Testis (tissue), 5 donors: ENCODE measurements at places on chromosomes 4 and X.
A peak's percentile ranks its signal among the peaks of the same experiment; 100 is the strongest.

DNA sequence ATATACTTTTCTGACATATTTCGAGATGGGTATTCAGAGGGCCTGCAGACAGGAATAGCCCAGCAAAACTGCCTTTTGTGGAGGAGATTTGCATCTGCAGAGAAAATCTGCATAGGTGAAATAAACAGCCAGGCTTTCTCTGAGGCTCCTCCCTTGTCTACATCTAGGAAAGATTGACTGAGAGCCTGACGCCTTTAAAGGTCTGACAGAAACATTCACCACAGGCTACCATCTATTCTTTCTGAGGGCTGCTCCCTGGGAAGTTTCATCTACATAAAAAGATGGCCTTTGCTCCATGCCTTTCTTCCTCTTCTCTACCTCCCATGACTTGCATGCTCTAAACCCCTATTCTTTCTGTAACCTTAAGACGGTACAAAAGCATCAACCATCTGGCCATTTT is 55.0 kb upstream of the AP1S2 start:
- DNase-seq: no peak

- peak; percentile 21 for DNase-seq
Measured at GRCh38 chrX:118116713-118117550, at the start of gene KLHL13. TSS of gene KLHL13 (minus strand) at chrX:118116810. CDS start at chrX:118028473, 88,337 bp downstream.

DNA sequence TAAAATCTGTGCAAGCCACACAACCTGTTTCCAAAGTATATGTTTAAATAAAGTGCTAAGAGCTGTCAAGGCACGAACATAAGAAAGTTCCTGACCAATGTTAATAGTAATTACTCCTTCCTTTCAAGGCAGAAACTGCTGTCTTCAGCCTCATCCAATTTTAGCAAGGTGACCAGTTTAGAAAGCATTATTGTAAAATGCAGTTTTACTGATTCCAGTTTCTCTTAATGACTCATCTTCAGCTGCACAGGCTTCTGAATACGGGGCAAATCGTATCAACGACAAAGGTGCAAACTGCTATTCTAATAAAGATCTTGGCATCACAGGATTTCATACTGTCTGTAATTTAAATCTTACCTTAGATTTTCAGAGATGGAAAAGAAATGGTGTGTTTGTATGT is 87.5 kb downstream of the PPP3CA start:
- no peak for DNase-seq

- DNase-seq: no peak
Measured at GRCh38 chr4:76993787-76994641, 44.5 kb downstream of the SEPTIN11 start.

- DNase-seq: no peak
Measured at GRCh38 chr4:141569141-141569540, 67.2 kb upstream of the IL15 start.

DNA sequence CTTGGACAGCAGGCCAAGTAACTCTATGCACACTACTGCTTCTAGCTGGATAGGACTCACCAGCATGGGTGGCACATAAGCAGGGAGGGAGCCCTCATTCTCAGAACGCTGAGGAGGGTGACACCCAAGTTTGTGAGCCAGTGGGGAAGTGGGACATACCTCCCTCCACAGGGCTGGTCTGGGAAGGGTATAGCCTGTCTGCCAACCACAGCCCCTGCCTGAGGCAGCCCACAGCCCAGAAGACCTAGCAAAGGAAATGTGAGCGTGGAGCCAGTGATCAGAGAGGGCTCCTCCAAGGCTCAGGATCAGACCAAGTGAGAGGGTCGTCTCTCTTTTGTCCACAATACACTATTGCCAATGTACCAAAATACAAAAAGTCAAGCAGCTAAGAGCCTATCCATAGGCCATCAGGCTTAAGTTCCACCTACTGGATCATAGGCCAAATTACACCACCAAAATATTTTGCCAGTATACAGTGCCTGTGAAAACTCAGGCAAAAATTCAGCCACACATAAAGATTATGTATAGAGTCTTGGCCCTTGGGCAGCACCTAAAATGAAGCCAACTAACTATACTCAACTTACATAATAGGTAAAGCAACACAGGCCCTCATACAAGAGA is 1203.1 kb downstream of the PCDH18 start:
- DNase-seq: no peak

DNA sequence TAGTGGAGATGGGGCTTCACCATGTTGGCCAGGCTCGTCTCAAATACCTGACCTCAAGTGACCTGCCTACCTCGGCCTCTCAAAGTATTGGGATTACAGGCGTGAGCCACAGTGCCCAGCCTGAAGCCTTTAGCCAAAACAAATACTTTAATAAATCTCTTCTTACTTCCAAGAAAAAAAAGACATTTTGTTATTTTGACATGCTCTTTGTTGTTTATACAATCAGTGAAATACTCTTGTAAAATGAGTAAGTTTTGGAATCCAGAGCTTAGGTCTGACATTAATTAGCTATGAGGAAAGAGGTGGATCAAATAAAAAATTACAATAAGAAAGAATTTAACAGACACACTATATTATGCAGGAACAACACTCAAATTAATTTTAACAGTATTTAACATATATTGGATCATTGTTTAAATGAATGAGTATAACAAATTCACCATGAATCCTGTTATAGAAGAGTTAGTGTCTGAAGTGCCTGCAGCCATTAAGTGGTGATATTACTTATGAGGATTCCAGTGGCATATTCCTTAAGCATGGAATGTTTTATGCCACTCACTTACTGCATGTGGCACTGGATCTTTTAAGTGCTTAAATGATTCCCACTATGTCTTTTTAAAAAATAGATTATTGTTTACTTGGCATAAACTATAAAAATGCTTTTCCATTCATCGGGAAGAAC is 260.1 kb upstream of the GIMD1 start:
- DNase-seq: no peak
